Activated T-helper 2 cell treated with anti-CD3 and anti-CD28 coated beads, Interferon-gamma antibody, Interleukin-2, Interleukin-4, amounts not matched to agents 10 μg/mL and 5 μg/mL and 100 μg/mL, durations not matched to agents 14 hours and 24 hours and 36 hours (primary cell): ENCODE measurements at places on chromosomes 13 and 19.

GRCh38 chr13:109730812-109731335, 55.5 kb downstream of the IRS2 start:
- DNase-seq: no peak
- H3K27ac ChIP-seq: no peak overlapping the region

DNA sequence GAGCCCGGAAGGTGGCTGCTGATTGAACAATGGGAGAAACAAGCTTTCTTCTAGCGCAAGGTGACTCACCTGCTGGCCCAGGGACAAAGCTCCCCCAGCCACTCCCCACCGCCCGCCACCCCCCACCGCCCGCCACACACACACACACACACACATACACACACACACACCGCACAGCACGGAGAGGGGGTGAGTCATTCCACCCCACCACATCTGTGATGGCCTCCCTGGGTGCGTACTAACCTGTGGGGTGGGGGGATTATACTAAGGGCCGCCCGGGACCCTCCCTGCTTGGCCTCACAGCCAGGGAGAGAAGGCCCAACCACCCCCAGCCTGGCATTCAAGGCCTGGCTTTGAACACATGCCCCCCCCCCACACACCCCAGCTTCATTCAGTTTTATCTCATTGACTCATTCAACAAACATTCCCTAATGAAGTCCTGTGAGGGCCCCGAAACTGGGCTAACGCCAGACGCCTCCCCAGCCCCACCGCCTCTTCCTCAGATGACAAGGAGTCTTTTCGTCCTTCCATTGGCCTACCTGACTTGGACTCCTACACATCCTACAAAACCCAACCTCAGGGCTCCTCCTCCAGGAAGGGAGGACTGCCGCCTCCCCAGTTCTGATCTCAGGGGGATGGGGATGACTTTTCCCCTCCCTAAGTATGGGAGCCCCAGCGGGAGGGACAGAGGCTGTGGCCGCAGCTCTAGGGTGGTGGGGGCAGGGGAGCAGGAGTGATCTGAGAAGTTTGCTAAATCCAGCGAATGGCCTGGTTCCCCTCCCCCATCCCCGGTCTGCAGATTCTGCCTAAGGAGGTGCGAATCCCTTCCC, 5.8 kb upstream of the ONECUT3 start:
- no peak for DNase-seq
- H3K27me3 ChIP-seq: peaks cover 45% of the 10 kb centered on the region
- no peak overlapping the region for H3K27ac ChIP-seq
- H3K4me1 ChIP-seq: peaks cover 10% of the 10 kb centered on the region
- no peak overlapping the region for H3K4me3 ChIP-seq
- no peaks in the 10 kb centered on the region for H3K36me3 ChIP-seq

GRCh38 chr19:33134571-33135041, 2.7 kb downstream of the WDR88 start:
- H3K4me1 ChIP-seq: peaks cover 2% of the 10 kb centered on the region
- H3K36me3 ChIP-seq: peaks cover 10% of the 10 kb centered on the region
- no peaks in the 10 kb centered on the region for H3K27me3 ChIP-seq
- peak; percentile 40 for DNase-seq
- H3K27ac ChIP-seq: peak overlapping the region; percentile 58

DNA sequence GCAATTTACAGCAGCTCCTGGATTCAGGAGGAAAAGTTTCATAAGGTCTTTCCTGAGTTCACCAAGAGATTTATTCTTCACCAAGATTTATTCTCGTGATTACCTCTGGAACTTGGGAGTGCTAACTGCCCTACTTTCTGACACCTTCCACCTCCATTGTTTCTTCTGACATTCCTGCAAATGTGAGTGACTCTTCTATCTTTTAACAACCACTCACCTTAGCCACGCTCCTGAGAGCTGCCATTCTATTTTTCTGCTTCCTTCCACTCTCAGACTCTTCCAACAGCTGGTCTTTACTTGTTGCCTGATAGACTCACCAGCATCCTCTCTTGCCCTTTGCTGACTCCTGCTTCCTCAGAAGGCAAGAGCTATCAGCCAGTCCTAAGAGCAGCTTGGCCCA, 11.5 kb upstream of the CBY2 start:
- peaks cover 4% of the 10 kb centered on the region for H3K27me3 ChIP-seq
- no peak overlapping the region for H3K4me3 ChIP-seq
- peaks cover 7% of the 10 kb centered on the region for H3K4me1 ChIP-seq
- no peak for DNase-seq
- no peaks in the 10 kb centered on the region for H3K36me3 ChIP-seq
- no peak overlapping the region for H3K27ac ChIP-seq

GRCh38 chr13:26914148-26914547, 153.6 kb upstream of the GPR12 start:
- DNase-seq: no peak
- H3K4me1 ChIP-seq: peaks cover 7% of the 10 kb centered on the region
- no peak overlapping the region for H3K4me3 ChIP-seq
- no peaks in the 10 kb centered on the region for H3K36me3 ChIP-seq
- peaks cover under 1% of the 10 kb centered on the region for H3K27me3 ChIP-seq
